ENCODE measurements at places on chromosomes 2 and 18.

- H3K36me3 ChIP-seq: no peaks in the 10 kb centered on the region
- no peak overlapping the region for H3K27ac ChIP-seq
- no peak for DNase-seq
- H3K4me3 ChIP-seq: no peak overlapping the region
- no peaks in the 10 kb centered on the region for H3K27me3 ChIP-seq
These were observed 109.0 kb upstream of the STPG4 start for GRCh38 chr2:47264143-47264542.

- peak overlapping the region; percentile 87 for H3K27ac ChIP-seq
- H3K4me3 ChIP-seq: peak overlapping the region; percentile 73
- DNase-seq: peak; percentile 61
- H3K27me3 ChIP-seq: no peaks in the 10 kb centered on the region
These were observed 1.2 kb downstream of the ZNF236 start for GRCh38 chr18:76823587-76824011.

- H3K27me3 ChIP-seq: no peaks in the 10 kb centered on the region
- H3K27ac ChIP-seq: no peak overlapping the region
- no peak for DNase-seq
- H3K4me1 ChIP-seq: no peaks in the 10 kb centered on the region
These were observed 366.4 kb upstream of the FSIP2 start for GRCh38 chr2:185372188-185372587.

GRCh38 chr2:216960671-216961268, 100.9 kb upstream of the TNP1 start:
- no peak overlapping the region for H3K4me3 ChIP-seq
- H3K27me3 ChIP-seq: no peaks in the 10 kb centered on the region
- DNase-seq: no peak
- H3K4me1 ChIP-seq: no peaks in the 10 kb centered on the region

DNA sequence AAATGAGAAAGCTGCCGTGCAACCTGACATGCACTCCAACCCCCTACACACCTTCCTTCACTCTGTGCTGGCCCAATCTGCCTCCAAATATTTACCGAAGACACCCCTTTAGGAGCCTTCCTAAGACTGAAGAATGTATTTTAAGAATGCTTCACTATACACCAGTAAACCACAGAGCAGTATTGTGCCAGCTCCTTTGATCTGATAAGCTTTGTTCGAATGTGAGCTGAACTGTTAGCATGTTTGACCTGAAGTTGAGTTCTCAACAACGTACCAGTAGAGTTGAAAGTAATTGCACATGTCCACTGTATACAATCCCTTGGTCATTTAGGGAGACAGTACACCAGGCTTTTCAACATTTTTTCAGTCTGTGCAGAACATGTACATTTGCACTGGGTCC, 259.2 kb downstream of the TGIF1 start:
- no peaks in the 10 kb centered on the region for H3K36me3 ChIP-seq
- H3K27ac ChIP-seq: no peak overlapping the region
- H3K4me3 ChIP-seq: no peak overlapping the region
- peaks cover 32% of the 10 kb centered on the region for H3K4me1 ChIP-seq
- no peak for DNase-seq

- no peak overlapping the region for H3K27ac ChIP-seq
- H3K36me3 ChIP-seq: no peaks in the 10 kb centered on the region
- no peaks in the 10 kb centered on the region for H3K27me3 ChIP-seq
- H3K4me3 ChIP-seq: no peak overlapping the region
- DNase-seq: no peak
These were observed 150.5 kb upstream of the NCKAP5 start for GRCh38 chr2:133718688-133719201.

DNA sequence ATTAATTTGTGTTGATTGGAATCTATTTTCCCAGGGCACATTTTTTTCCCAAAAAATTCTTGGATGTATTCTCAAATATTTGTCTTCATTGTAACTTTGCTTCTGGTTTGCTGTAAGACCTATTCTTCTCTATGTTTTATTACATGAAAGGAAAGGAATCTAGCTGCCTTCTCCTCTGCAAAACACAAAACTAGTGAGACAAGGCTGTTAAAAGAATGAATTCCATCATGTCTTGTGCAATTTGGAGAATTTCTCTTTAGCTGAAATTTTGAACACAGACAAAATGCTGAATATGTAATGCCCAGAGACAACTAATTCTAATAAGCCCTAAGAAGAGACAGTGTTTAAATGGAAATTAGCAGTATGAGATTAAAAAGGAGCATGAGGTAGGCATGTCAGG, 275.9 kb downstream of the CDH20 start:
- H3K27ac ChIP-seq: no peak overlapping the region
- H3K4me1 ChIP-seq: peaks cover 23% of the 10 kb centered on the region
- no peak overlapping the region for H3K4me3 ChIP-seq
- no peaks in the 10 kb centered on the region for H3K36me3 ChIP-seq
- H3K27me3 ChIP-seq: no peaks in the 10 kb centered on the region

DNA sequence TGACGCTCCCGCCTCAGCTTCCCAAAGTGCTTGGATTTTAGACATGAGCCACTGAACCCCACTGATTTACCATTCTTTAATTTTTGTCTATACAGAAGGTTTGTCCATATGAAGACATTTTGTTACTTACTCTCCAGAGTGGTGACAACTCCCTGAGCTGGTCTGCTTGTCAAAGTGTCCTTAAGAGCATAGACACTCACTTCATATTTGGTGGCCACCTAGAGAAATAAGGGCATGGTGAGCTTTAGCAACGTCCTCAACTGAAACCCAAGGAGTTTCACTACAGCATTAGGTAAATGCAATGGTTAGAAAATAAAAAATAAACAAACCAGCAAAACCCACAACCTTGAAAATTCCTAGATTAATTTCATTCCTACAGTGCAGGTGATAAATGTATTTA, 57.8 kb downstream of the FN1 start:
- H3K4me3 ChIP-seq: no peak overlapping the region
- no peaks in the 10 kb centered on the region for H3K27me3 ChIP-seq
- no peak overlapping the region for H3K27ac ChIP-seq
- no peak for DNase-seq

GRCh38 chr2:164260506-164260905, 360.8 kb downstream of the GRB14 start:
- no peaks in the 10 kb centered on the region for H3K27me3 ChIP-seq
- H3K4me1 ChIP-seq: no peaks in the 10 kb centered on the region
- H3K4me3 ChIP-seq: no peak overlapping the region
- DNase-seq: no peak
- H3K27ac ChIP-seq: no peak overlapping the region
- H3K36me3 ChIP-seq: no peaks in the 10 kb centered on the region

DNA sequence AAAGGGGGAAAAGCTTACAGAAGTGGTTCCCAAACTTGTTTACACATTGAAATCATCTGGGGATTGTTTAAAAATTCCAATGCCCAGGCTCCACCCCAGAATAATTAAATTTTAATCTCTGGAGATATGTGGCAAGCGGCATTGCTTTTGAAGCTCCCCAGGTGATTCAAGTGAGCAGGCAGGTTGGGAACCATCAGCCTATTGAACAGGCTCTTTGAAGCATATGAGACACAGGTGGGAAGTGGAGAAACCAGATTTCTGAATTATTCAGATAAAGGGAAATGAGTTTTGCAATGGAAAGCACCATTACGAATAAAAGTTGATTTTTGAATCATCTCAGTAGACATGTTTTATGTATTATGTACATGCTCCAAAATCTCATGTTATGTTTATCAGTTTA, 57.6 kb upstream of the NOSTRIN start:
- no peaks in the 10 kb centered on the region for H3K27me3 ChIP-seq
- no peaks in the 10 kb centered on the region for H3K4me1 ChIP-seq
- no peak for DNase-seq
- no peak overlapping the region for H3K27ac ChIP-seq

- H3K4me1 ChIP-seq: no peaks in the 10 kb centered on the region
- DNase-seq: no peak
- no peaks in the 10 kb centered on the region for H3K36me3 ChIP-seq
- no peaks in the 10 kb centered on the region for H3K27me3 ChIP-seq
These were observed 214.5 kb downstream of the TMEM182 start for GRCh38 chr2:102975996-102976975.

GRCh38 chr2:3128786-3129185, 248.8 kb downstream of the EIPR1 start:
- no peaks in the 10 kb centered on the region for H3K4me1 ChIP-seq
- no peak for DNase-seq
- H3K4me3 ChIP-seq: no peak overlapping the region
- no peaks in the 10 kb centered on the region for H3K27me3 ChIP-seq

DNA sequence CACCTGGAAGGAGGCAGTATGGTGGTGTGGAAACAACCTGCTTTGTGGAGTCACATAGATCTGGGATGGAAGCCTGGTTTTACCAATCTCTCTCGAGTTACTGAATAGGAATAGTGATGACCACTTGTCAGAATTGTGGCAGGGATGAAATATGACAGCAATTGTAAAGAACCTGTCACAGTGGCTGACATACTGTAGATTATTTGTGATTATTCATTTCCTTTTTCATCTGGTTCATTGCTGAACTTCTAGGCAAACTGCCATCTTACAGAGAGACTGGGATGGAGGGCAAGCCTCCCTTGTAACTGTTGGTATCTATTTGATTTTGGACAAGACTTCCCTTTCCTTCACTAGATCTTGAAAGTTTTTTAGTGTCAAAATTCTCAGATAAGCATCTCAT, 42.0 kb downstream of the FMNL2 start:
- H3K27me3 ChIP-seq: no peaks in the 10 kb centered on the region
- peaks cover 18% of the 10 kb centered on the region for H3K4me1 ChIP-seq
- H3K36me3 ChIP-seq: no peaks in the 10 kb centered on the region
- DNase-seq: no peak

DNA sequence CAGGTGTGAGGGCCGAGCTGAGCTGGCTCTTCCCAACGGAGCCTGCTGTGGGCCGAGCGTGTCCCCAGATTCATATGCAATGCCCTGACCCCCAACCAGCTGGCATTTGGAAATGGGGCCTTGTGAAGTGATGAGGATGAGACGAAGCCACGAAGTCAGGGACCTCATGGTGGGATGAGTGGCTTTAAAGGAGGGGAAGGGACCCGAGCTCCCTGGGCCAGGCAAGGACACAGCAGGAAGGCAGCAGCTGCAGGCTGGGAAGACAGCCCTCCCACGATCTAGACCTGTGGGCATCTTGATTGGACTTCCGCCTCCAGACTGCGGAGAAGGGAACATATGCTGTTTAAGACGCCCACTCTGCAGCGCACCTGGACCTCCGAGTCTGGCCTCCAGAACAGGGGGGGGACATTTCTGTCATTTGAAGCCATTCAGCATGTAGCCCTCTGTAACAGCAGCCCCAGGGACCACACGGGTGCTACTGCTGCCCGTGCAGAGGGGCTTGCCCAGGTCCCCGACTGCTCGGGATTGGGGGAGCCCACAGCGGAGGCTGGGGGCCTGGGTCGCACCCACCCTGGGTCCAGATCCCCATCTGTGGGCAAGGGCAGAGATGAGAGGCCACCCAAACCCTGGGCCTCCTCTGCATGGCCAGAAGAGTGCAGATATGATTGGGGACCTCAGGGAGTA, 27.2 kb downstream of the KIF1A start:
- peaks cover 7% of the 10 kb centered on the region for H3K27me3 ChIP-seq
- H3K27ac ChIP-seq: no peak overlapping the region
- H3K4me1 ChIP-seq: no peaks in the 10 kb centered on the region
- DNase-seq: no peak
- H3K36me3 ChIP-seq: no peaks in the 10 kb centered on the region
- H3K4me3 ChIP-seq: no peak overlapping the region

All from lower lobe of right lung (tissue), 2 donors.